Colonic mucosa (tissue), 4 donors: ENCODE measurements at places on chromosomes 6 and 20. TPM values are rescaled to one million over a fixed set of nuclear protein-coding genes. Genes with fewer than 3 reads are reported as not detected.

The TRERF1 gene
- 3.5 TPM for total RNA-seq

The ARMC12 gene
- total RNA-seq: not detected

The MRPL2 gene
- 112 TPM for total RNA-seq

The THEMIS gene
- 0.96 TPM for total RNA-seq

- H3K4me1 ChIP-seq: no peaks in the 10 kb centered on the region
- no peak overlapping the region for H3K4me3 ChIP-seq
- H3K27ac ChIP-seq: no peak overlapping the region
- DNase-seq: no peak
These were observed 411.7 kb downstream of the C6orf118 start for GRCh38 chr6:164897523-164898235.

DNA sequence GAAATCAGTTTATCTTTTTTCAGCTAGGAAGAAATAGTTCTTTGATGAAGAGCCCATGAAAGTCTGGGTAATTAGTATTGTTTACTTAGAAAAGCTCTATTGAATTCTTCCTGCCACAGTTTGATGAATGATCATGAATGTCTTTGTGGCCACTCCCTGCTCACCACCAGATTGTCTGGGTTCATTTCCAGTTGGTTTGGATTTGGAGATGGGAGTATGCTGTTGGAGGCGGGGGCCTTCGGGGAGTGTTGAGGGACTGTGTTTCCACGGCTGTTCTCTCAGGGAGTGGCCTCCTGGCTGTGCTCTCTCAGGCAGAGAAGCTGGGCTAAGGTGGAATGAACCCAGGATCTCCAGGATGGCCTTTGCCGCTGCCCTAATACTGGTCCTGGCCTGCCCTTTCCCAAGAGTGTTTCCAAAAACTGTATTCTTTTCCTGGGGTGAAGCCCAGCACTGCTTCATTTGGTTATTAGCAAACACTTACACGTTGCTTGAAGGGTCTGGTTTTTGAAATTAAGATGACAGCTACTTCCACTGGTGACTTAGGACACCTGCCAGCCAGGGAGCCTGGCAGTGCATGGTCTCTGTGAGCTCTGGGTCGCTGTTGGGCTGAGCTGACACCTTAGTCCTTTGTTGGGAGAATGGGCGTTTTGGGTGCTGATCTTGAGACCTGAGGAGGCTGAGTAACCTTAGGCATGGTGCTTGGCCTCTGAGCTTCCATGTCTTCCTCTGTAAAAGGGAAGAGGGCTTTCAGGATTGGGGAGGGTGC, 23.2 kb downstream of the PRPF6 start:
- H3K27ac ChIP-seq: no peak overlapping the region
- no peaks in the 10 kb centered on the region for H3K4me1 ChIP-seq
- H3K4me3 ChIP-seq: no peak overlapping the region
- no peaks in the 10 kb centered on the region for H3K27me3 ChIP-seq
- no peak for DNase-seq
- peaks cover 21% of the 10 kb centered on the region for H3K36me3 ChIP-seq

DNA sequence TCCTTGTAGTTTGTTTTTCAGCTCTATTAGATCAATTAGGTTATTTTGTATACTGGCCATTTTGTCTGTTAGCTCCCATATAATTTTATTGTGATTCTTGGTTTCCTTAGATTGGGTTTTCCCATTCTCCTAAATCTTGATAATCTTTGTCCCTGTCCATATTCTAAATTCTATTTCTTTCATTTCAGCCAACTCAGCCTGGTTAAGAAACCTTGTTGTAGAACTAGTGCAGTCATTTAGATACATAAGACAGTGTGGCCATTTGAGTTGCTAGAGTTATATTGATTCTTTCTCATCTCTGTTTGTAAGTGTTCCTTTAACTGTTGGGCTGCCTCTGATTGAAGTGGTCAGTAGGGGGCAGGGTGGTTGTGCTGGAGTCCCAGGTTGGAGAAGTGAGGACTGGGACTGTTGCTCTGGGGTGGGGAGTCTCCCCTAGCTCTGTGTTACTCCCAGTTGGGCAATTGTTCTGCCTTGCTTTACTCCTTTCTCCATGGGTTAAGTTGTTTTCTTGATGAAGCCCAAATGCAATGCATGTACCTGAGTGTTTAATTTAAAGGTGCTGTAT, 98.8 kb upstream of the NRN1 start:
- no peak overlapping the region for H3K27ac ChIP-seq
- no peaks in the 10 kb centered on the region for H3K36me3 ChIP-seq
- no peaks in the 10 kb centered on the region for H3K27me3 ChIP-seq
- H3K4me3 ChIP-seq: no peak overlapping the region
- no peaks in the 10 kb centered on the region for H3K4me1 ChIP-seq

DNA sequence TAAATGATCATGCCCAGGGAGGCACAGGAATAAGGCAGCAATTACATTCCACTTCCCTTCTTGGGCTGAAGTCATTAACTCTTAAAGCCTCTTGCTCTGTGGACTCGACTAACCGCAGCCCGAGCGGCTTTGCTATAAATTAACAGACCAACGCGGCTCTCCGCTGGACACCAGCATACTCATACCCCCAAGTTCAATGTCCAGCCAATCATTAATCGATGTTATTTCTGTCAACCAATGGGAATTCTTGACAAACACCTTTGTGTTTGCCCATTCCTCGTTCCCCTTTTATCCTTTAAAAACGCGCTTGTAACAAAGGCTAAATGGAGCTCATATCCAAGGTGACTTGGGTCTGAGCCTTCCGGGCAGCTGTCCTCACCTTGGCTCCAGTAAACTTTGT, 183.1 kb upstream of the RALGAPA2 start:
- H3K36me3 ChIP-seq: no peaks in the 10 kb centered on the region
- DNase-seq: no peak
- H3K4me1 ChIP-seq: no peaks in the 10 kb centered on the region
- no peak overlapping the region for H3K27ac ChIP-seq
- H3K4me3 ChIP-seq: no peak overlapping the region

GRCh38 chr6:166687879-166688205, 60.8 kb upstream of the RPS6KA2 start:
- no peak for DNase-seq
- no peak overlapping the region for H3K4me3 ChIP-seq
- no peaks in the 10 kb centered on the region for H3K36me3 ChIP-seq

- peak; percentile 21 for DNase-seq
- peaks cover 4% of the 10 kb centered on the region for H3K36me3 ChIP-seq
- H3K4me3 ChIP-seq: no peak overlapping the region
- no peaks in the 10 kb centered on the region for H3K4me1 ChIP-seq
- no peaks in the 10 kb centered on the region for H3K27me3 ChIP-seq
These were observed 12.4 kb downstream of the KATNA1 start for GRCh38 chr6:149636124-149636523.

- peaks cover 7% of the 10 kb centered on the region for H3K4me1 ChIP-seq
- no peak overlapping the region for H3K27ac ChIP-seq
- H3K4me3 ChIP-seq: no peak overlapping the region
- no peaks in the 10 kb centered on the region for H3K27me3 ChIP-seq
These were observed 49.6 kb downstream of the DSTN start for GRCh38 chr20:17619351-17620093.

DNA sequence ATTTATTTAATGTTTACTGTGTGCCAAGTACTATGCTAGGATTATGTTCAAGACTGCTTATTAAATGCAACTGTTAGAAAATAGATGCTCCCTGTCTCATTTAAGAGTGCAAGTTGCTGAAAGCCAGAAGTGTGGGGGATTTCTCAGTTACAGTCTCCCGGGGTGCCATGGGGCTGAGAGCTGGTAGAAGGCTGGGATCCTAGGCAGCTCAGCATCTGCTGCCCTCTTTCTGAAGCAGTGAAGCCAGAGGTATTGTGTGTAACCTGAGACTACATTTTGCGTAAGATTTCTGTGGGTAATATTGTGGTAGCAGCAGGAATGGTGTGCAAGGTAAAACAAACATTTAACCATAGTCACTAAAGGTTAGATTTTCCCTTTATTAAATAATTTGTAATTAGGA, 120.6 kb downstream of the AKAP7 start:
- no peaks in the 10 kb centered on the region for H3K27me3 ChIP-seq
- no peak for DNase-seq
- H3K27ac ChIP-seq: no peak overlapping the region
- H3K4me3 ChIP-seq: no peak overlapping the region
- H3K36me3 ChIP-seq: no peaks in the 10 kb centered on the region

GRCh38 chr6:130935978-130936377, 108.8 kb downstream of the SMLR1 start:
- no peak overlapping the region for H3K4me3 ChIP-seq
- H3K4me1 ChIP-seq: peaks cover 5% of the 10 kb centered on the region
- DNase-seq: no peak
- no peaks in the 10 kb centered on the region for H3K36me3 ChIP-seq
- no peaks in the 10 kb centered on the region for H3K27me3 ChIP-seq

GRCh38 chr6:55943329-55943728, 67.9 kb upstream of the BMP5 start:
- no peaks in the 10 kb centered on the region for H3K4me1 ChIP-seq
- no peak overlapping the region for H3K27ac ChIP-seq
- H3K4me3 ChIP-seq: no peak overlapping the region

DNA sequence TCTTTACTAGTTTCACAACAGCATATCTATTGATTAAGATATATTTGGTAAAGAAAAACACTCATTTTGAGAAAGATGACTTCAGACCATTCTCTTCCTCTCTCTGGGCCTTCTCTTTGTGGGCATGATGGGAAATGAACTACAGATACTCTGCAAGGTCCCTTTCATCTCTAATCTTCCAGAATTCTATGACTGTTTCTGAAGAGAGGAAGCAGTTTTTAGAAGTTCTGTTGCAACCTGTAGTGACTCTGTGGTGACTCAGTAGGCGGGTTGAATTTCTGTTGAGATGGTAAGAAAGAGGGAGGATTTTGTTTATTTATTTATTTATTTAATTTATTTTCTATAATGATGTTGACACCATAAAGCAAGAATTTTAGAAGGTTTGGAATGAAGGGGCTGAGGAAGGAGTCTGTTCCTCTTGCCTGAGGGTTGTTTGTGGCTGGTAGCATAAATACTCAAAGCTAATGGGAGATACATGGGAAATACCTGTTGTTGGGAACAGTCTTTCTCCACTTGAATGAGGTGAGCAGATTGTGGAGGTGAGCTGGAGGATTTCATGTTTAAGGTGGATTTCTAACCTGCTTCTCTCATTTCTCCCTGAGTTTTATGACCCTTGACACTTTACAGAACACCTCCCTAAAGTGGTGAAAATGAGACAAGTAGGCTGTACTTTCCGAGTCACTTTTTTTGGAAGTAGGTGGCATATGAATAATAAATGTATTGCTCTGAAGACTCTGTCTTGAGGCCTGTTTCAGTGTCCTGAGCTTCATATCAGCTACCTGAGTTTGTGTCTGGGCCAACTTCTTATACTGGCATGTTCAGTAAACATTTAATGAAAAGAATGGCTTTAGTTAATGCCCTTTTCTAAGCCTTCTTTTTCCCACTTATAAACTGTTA, 15.0 kb downstream of the ACSS2 start:
- H3K27me3 ChIP-seq: no peaks in the 10 kb centered on the region
- no peak overlapping the region for H3K4me3 ChIP-seq
- DNase-seq: no peak
- H3K27ac ChIP-seq: no peak overlapping the region
- H3K36me3 ChIP-seq: no peaks in the 10 kb centered on the region

GRCh38 chr6:56507517-56507916, 135.2 kb downstream of the DST start:
- no peaks in the 10 kb centered on the region for H3K4me1 ChIP-seq
- H3K27me3 ChIP-seq: no peaks in the 10 kb centered on the region
- H3K4me3 ChIP-seq: no peak overlapping the region
- no peaks in the 10 kb centered on the region for H3K36me3 ChIP-seq
- no peak overlapping the region for H3K27ac ChIP-seq

- H3K36me3 ChIP-seq: no peaks in the 10 kb centered on the region
- no peak overlapping the region for H3K27ac ChIP-seq
These were observed 46.4 kb upstream of the CHD6 start for GRCh38 chr20:41664584-41664983.

DNA sequence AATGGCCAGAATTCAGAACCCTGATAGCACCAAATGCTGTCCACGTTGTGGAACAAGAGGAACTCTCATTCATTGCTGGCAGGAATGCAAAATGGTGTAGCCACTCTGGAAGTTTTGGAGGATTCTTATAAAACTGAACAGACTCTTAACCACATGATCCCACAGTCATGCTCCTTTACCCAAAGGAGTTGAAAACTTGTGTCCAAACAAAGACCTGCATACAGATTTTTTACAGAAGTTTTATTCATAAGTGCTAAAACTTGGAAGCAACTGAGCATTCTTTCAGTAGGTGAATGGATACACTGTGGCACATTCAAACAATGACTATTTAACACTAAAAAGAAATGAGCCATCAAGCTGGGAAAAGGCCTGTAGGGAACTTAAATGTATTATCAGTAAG, 32.5 kb downstream of the PREP start:
- H3K27me3 ChIP-seq: no peaks in the 10 kb centered on the region
- H3K4me3 ChIP-seq: no peak overlapping the region
- H3K27ac ChIP-seq: peak overlapping the region; percentile 84
- DNase-seq: no peak
- no peaks in the 10 kb centered on the region for H3K36me3 ChIP-seq
- H3K4me1 ChIP-seq: no peaks in the 10 kb centered on the region

DNA sequence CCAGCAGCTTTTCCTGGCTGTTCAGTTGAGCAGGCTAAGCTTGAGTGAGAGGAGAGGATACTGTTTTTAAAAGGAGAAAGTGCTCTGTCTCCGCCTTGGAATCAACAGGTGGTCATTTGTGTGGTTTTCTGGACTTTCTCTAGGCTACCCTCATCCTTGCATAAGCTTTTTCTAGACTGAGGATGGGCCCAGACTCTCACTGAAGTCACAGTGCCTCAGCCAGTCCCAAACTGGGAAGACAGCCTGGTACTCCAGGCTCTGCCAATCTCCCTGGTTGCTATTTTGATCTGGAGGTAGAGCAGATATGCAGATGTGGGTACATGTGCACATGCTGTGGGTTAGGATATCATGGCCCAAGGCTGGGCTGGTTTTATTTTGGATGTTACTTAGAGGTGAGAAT, 7.0 kb downstream of the SCUBE3 start:
- no peaks in the 10 kb centered on the region for H3K4me1 ChIP-seq
- no peaks in the 10 kb centered on the region for H3K36me3 ChIP-seq
- DNase-seq: no peak
- no peak overlapping the region for H3K27ac ChIP-seq
- peaks cover 2% of the 10 kb centered on the region for H3K27me3 ChIP-seq
